ENCODE measurements at places on chromosomes 2 and 18.

GRCh38 chr2:111155610-111156009 lies 34.9 kb downstream of the BCL2L11 start:
- peak; percentile 12 for DNase-seq

GRCh38 chr2:127570282-127571250 lies 35.1 kb downstream of the MYO7B start:
- DNase-seq: peak; percentile 5

DNA sequence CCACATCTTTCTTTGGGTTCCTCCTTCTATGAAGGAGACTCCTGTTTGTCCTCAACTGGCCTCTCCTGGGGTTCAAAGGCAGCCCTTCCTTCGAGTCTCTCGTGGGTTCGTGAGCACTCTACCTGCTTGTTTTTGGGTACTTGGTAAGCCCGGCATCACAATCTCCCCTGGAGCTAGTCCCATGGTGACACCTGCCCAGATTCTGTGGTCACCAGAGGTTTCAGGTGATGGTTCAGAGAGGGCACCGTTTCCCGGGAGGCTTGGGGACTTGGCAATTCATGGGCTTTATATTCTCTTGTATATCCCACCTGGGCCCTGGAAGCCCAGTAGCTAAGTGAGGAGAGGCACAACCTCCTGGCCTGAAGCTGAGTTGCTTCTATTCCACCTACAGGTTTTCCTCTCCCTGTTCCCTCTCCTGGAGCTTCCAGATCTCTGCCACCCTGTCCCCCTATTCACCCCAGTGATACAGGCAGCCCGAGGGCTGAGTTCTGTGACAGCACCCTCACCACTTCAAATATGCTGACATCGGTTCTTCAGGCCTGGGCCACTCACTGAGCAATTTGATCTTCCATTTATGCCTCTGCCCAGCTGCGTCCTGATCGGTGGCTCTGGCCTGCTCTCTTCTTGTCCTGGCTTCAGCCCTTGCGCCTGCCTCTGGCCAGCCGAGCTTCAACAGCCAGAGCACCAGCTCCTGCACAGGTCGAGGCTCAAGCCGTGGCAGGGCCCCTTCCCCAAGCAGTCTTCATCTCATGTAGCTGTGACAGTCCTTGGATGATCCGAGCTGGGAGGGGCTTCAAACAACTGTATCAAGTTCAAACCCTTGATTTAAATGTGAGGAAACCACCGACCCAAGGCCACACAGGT lies 91.5 kb downstream of the MSH2 start:
- DNase-seq: no peak

DNA sequence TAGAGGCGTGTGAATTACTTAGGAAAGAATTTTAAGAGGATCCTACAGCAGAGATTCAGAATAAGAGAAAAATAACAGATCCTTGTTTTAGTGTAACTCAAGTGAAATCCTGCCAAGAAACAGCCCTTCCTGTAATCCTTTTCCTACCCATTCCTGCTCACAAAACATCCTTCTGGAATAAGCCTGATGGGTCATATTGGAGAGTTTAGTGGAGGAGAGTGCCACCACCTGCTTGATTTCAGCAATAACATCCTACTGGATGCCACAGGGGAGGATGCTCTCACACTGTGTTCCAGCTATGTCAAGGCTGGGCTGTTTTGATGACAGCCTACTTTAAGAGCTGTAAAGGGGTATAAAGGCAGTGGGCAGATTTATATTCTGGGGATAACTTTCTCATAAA lies 54.8 kb upstream of the CCDC178 start:
- DNase-seq: peak; percentile 13

- no peak for DNase-seq
These were observed 104.6 kb upstream of the TPO start for GRCh38 chr2:1308678-1309077.

DNA sequence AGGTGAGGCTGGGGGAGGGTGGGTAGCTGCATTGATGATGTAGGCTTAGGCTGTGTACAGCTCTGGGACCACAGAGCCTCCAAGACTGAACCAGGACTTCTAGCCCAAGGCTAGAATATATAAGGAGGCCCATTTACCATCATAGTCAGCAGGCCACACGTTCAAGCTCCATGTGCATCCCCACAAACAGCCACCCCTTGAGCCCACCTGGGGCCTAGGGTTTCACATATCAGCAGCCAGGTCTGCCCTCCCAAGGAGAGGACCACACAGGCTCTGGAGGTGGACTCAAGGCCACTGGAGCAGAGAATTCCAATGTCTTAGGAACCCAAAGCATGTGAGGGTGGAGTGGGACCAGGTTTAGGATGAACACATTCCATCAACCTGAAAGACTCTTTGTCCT lies 230.5 kb downstream of the TTC32 start:
- no peak for DNase-seq

- DNase-seq: no peak
These were observed 276.0 kb upstream of the REV1 start for GRCh38 chr2:99765731-99766318.

- no peak for DNase-seq
These were observed 1406.9 kb upstream of the NXPH2 start for GRCh38 chr2:140187086-140187485.

DNA sequence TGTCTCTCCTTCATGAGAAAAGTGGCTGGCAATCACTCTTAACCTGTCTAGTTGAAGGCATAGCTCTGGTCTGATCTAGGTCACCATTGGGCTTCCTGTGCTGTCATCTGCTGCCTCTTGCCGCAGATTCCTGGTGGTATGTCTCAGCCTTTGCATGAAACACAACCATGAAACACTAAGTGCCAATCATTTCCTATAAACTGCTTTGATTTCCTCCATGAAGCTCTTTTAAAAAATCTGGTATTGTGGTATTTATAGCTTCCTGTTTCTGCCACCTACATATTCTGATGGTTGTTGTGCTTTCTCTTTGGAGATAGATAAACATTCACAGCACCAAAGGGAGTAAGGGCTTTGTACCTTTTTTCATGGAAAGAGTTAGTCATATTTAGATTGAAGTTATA lies 120.0 kb upstream of the EPC2 start:
- DNase-seq: no peak

DNA sequence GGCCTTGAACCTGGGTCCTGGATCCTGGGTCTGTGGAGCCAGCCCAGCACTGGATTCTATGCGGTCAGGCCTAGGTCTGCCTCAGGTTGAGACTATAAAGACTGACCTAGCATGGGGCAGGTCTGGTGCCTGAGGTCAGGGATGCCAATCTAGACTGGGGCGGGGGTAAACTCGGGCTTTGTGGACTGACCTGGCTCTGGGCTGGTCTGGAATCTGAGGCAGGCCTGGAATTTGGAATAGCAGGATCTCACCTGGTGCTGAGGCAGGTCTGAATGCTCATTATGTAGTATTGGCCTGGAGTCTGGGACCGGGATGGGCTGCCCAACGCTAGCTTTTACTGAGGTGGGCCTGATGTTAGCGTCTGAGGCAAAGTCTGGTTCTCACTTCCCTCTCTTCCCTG lies 256.0 kb downstream of the KIAA1328 start:
- DNase-seq: no peak

DNA sequence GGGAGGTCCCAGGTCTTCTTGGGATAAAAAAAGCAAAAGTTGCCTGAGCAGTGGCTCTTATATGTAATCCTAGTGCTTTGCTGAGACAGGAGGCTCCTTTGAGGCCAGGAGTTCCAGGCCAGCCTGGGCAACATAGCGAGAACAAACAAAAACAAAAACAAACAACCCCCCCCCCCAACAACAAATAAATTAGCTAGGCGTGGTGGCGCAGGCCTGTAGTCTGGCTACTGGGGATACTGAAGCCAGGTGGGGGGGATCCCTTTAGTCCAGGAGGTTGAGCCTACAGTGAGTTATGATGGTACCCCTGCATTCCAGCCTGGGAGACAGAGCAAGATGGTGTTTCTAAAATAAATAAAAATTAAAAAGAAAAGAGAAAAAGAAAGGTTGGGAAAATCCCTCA lies 5.4 kb downstream of the GAREM2 start:
- DNase-seq: no peak

DNA sequence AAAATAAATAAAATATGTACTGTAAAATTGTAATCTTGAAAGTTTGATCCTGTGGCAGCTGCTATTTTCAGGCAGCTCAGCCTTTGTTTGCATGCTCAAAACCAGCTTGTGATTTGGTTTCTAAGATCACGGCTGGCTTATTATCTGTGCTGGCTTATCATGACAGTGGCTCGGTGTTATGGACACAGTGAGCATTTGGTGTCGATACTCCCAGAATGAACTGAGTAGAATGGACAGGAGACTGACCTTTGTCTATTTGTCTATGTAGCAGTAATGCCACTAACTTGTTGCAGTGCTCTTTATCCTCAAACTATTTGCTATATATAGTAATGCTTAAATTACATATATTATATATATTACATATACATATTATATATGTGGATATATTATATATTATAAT lies 58.8 kb downstream of the NEDD4L start:
- no peak for DNase-seq

- DNase-seq: peak; percentile 54
These were observed 35.1 kb downstream of the DCDC2C start for GRCh38 chr2:3738454-3738853.

GRCh38 chr2:20491739-20492531 lies 45.1 kb downstream of the RHOB start:
- no peak for DNase-seq

DNA sequence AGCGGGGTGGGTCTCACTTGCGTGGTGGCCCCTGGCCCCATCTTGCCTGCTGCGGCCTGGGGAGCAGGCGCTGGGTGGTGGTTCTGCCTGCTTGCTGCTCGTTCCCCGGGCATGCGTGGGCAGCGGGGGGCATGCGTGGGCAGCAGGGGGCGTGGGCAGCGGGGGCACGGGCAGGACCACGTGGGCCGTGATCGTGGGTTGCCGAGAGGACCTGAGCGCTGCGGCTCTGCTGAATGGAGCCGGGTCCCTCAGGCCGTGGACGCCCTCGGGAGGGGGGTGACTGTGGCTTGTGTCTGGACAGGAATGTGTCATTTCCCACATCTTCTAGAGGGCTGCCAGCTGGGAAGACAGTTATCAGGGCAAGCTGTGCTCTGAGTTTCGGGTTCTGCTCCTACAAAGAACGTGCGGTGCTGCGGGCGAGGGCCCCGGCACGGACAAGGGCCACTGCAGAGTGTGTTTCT lies 8.3 kb upstream of the GAL3ST2 start:
- no peak for DNase-seq

- peak; percentile 62 for DNase-seq
These were observed 58.1 kb downstream of the NCKAP1 start for GRCh38 chr2:182980115-182980514.

GRCh38 chr2:196096982-196097745 lies 28.5 kb upstream of the DNAH7 start:
- DNase-seq: no peak

- peak; percentile 32 for DNase-seq
These were observed 10.9 kb downstream of the CATIP start for GRCh38 chr2:218367415-218368149.

DNA sequence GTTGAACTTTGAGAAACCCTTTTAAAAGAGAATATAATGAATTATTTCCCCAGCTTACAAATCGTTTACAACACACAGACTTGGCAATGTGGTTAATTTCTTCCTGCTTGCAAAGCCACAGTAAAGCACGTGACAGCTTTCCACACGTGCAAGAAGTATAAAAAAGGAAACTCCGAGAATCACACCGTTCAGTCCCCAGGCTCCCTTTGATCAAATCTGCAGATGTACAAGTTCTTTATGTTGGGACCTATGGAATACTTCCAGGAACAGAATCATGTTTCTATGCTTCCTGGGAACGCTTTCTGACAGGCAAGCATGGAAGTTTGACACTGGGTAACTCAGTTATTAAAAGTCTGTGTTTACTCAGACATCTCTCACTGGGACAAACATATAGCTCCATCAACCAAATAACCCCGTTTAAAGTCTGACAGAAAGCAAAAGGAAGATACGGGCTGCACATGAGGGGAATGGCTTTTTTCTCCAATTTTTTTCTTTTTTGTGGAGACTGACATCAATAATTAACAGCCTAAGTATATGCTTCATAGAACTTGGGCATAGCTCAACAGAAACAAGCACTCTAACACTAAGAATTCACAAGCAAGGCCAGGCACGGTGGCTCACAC lies 134.8 kb downstream of the EIPR1 start:
- DNase-seq: peak; percentile 27

- DNase-seq: no peak
These were observed 150.7 kb downstream of the GALNT14 start for GRCh38 chr2:30987566-30987965.

GRCh38 chr18:6405237-6406074 lies 9.3 kb downstream of the L3MBTL4 start:
- DNase-seq: no peak

GRCh38 chr2:175750195-175750594 lies 251.9 kb downstream of the LNPK start:
- no peak for DNase-seq

- DNase-seq: peak; percentile 77
These were observed 70.0 kb downstream of the ATP9B start for GRCh38 chr18:79139206-79139605.

GRCh38 chr18:8957731-8958130 lies 144.8 kb upstream of the NDUFV2 start:
- no peak for DNase-seq

GRCh38 chr2:100891906-100892642 lies 72.1 kb downstream of the NPAS2 start:
- peak; percentile 67 for DNase-seq

- no peak for DNase-seq
These were observed 31.1 kb downstream of the DOK1 start for GRCh38 chr2:74585406-74586185.

- DNase-seq: no peak
These were observed 83.5 kb downstream of the NFATC1 start for GRCh38 chr18:79479116-79479760.

- DNase-seq: peak; percentile 99
These were observed 189.4 kb upstream of the GLI2 start for GRCh38 chr2:120546048-120546864.

- DNase-seq: no peak
These were observed 30.6 kb downstream of the SNTG2 start for GRCh38 chr2:981258-981657.

DNA sequence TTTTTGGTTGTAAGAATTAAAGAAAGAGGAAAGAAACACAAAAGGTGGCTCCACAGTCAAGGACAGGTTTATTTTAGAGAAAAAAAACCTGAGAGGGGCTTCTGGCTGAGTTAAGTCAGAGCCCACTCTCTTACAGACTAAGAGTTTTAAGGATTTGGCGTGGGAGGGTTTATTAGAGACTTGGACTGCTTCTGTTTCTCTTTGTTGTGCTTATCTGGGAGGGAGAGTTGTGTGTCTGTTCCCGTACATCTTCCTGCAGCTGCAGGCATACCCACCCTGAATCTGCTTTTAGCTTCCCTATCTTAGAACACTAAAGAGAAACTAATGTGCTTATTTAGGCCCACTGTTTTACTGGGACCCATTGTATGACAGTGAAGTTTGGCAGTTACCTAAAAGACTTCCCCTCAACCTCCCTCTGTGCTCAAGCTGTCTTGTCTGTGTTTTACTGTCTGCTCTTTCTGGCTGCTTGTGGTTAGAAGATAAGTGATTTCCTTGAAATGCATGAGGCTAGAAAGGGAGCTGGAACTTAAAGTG lies 2.7 kb downstream of the RSAD2 start:
- no peak for DNase-seq

- DNase-seq: no peak
These were observed 529.1 kb downstream of the ZNF804A start for GRCh38 chr2:185127412-185127811.

- DNase-seq: no peak
These were observed 56.3 kb downstream of the EPAS1 start for GRCh38 chr2:46353509-46353908.
